ENCODE measurements at places on chromosomes 6 and 20.

GRCh38 chr6:166330612-166331011 is 11.7 kb downstream of the SFT2D1 start:
- DNase-seq: no peak

DNA sequence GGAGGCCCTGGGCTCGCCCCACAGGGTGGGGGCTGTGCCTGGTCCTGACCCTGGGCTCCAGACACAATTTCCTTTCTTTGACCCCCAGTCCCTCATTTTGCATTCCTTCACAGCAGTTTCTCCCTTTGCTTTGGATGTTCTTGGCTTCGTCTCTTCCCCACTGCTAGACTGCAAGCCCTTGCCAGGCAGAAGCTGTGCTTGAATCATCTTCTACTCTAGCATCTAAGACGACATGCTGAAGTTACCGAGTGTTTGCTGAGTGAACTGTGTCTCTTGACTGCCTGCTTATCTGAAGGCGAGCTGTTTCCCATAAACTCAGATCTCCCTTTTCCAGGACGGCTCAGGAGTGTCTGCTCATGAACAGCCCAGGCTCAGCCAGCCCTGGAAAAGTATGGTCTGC is 14.3 kb upstream of the SYNDIG1 start:
- no peak for DNase-seq

GRCh38 chr6:143141442-143141841 is 80.8 kb downstream of the AIG1 start:
- no peak for DNase-seq

DNA sequence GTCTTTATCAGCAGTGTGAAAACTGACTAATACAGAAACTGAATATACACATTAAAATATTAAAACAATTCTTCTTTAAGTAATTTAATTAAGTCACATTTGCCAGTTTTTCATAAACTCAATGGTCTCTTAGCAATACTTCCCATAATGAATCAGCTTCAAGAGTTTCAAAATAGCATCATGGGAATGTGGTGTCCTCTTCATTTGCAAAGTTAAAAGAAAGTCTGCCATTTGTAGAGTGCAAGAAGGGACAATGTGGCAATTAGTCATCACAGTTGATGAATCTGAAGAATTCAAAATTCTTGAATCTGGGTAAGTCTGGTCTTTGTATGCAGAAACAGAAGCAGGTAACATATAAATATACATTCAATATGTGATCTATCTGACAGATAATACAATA is 38.7 kb downstream of the SYNE1 start:
- DNase-seq: no peak

- no peak for DNase-seq
Measured at GRCh38 chr6:37536491-37537190, 36.9 kb upstream of the CCDC167 start.

DNA sequence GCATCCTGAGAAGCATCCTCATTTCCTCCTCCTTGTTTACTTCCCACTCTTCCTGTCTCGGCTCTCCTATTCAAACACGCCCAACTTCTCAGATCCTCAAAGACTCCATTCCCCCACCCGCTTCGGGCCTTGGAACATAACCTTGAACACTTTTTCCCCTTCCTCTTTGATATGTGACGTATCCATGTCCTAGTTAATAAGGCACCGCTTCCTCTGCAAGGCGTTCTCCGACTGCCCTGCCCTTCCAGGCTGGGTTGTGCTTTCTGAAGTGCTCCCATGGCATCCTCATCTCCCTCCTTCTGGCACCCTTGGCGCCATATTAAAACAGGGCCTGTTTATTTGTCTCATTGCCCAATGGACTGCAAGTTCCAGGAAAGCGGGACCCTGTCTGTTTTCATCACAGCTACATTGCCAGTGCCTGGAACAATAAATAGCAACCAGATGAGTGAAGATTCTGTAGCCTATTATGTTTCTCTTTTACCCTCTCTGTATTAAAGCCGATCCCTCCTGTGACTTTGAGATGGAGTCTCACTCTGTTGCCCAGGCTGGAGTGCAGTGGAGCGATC is 115.3 kb upstream of the TRAF3IP2 start:
- DNase-seq: no peak

DNA sequence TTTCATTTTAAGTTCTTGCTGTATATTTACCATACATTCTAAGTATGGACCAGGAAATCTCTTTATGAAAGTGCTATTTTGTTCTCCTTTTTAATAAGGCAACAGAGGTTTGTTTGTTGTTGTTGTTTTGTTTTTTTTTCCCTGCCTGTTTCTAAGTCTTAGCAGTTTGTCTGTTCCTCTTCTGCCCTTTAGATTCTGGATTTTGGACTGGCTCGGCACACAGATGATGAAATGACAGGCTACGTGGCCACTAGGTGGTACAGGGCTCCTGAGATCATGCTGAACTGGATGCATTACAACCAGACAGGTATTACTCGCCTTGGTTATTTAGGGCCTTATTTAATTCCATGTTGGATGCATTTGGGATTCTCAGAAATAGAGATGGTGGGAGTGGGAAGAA is 48.0 kb downstream of the MAPK14 start:
- DNase-seq: no peak

DNA sequence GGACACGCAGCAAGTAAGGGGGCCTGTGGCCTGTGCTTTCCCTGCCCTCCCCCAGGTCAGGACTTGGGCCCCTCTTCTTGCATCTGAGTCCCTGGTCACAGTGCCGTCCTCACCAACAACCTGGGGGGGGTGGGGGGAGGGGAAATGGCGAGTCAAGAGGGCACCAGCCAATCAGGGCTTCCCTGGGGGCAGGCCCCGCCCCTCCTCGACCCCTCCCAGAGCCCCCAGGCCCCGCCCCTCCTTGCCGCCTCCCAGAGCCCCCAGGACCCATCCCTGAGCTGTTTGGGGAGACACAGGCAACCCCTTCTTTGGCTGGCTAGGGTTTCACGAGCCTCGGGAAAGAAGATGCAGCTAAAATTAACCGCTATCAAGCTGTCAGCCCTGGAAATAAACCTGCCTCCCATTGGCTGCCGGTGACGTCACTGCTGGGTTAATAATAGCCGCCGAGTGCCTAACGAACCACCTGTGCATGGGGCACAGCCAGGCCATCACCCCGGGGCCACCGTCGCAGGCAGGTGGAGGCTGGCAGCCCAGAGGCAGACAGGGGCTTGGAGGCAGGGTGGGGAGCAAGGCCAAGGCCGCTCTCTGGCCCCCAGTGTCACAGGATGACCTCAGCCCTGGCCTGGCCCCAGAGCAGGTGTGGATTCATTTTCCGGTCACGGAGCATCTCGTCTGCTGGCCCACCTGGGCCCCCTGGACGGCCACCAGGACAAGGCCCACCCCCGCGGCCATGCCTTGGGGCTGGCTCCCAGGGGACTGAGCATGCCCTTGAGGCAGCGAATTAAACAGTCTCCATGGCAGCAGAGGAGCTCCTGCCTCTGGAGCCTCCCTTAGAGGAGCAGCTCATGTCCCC is 3.2 kb upstream of the EEF1A2 start:
- no peak for DNase-seq

- peak; percentile 17 for DNase-seq
Measured at GRCh38 chr6:158213925-158214674, 46.0 kb downstream of the GTF2H5 start.

DNA sequence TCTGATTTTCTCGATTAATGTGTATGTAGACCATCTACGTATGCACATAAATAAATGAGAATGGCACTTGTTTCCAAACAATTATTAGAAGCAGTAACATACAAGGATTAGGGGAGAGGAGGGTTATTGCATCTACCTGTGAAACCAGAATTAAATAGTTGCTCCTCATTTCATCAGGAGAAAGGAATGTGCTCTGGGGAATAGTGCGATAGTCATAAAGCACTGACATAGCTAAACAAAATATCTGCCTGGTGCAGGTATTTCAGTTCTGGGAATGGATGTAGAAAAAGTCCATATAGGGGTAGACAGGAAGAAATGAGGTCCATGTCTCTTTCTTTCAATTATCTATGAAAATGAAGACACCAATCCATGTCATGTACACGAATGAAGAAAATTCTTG is 1.6 kb upstream of the ID4 start:
- no peak for DNase-seq

- DNase-seq: no peak
Measured at GRCh38 chr6:156107624-156108101, 652.0 kb upstream of the NOX3 start.

- DNase-seq: no peak
Measured at GRCh38 chr20:13684566-13685222, 46.0 kb upstream of the TASP1 start.

Measured in stimulated activated CD8-positive, alpha-beta memory T cell treated with anti-CD3 and anti-CD28 coated beads, Interleukin-2, amount 100 ng/mL, for 48 hours (primary cell).